COR-L47 (cell line): ENCODE measurements at places on chromosomes 2 and 18.

GRCh38 chr2:68717305-68717661 is 17.3 kb upstream of the ARHGAP25 start:
- no peak for DNase-seq

DNA sequence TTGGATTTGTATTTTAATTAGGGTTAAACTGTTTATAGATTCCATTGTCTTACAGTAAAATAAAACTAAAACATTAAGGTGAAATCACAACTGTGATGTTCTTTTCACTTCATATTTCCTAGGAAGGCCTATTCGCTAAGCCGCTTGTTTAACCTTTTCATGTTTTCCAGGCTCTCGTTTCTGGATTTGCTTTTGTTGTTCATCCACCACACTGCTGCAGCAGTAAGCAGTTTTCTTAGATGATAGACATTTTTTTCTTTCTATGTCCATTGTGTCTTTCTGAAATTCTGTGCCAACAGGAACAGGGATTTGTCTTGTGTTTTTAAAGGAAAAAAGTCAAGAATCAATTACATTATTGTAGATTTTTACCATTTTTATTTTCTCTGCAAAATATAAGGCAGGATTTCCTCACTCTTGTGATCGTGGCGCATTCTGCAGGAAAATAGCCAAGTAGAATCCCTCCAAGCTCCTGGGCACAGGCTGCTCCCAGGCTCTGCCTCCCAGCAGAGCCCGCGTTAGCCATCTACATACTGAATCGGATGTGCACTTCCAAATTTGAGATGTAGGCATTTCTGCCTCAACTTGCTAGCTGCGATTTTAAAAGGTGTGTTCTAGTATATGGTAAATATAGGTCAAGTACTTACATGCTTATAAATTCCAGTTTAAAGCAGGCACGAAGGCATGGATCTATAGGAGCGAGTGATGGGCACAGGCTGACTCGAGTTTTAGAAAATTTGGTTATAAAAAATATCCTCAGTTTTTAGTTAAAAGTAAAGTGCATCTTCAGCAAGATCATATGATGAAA is 10.2 kb downstream of the TSHZ1 start:
- no peak for DNase-seq

DNA sequence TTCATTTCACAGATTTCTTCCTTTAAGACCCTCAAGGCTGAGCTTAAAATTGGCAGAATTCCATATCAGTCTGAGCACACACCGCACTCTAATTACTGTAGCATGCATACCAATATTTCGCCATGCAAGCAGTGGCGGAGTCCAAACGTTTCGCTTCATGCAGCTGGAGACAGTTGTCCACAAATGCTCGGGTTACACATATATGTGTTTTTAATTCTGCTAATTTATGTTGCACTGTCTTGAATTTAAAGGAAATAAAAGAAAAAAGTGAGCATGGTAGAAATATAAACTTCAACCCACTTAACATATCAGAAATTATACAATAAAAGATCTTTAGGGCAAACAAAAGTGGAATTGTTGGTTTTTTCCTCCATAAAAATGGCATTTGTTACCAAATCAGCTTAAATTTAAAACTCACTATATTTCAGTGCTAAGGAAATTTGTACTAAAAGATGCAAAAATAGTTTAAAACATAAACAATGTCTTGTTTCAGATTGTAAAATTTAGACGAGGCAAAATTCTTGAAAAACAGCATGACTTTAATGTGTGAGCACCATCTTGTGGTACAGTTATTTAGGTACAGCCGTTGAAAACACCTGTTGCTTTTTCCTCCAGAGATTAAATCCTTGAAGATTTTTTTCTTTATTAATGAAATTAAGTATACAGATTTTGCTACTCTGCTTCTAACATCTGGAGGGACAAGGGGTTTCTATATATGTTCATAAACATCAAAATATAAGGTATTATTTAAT is 24.1 kb upstream of the KANSL1L start:
- DNase-seq = peak; percentile 44

DNA sequence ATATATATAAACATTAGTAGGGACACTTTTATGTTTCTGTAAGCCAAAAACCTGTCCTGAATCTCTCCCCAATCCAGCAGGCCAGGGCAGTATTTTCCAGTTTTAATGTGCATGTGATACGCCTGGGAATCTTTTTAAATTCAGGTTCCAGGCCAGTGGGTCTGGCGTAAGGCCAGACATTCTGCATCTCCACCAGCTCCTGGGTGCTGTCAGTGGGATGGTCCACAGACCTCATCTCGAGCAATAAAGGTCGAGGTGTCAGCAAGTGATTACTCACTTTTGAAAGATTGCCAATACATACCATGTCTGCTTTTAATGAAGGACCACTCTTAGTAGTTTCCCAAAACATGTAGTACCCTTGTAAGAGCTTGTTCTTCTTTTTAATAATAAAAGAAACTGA is 189.9 kb upstream of the SH3BP4 start:
- no peak for DNase-seq

DNA sequence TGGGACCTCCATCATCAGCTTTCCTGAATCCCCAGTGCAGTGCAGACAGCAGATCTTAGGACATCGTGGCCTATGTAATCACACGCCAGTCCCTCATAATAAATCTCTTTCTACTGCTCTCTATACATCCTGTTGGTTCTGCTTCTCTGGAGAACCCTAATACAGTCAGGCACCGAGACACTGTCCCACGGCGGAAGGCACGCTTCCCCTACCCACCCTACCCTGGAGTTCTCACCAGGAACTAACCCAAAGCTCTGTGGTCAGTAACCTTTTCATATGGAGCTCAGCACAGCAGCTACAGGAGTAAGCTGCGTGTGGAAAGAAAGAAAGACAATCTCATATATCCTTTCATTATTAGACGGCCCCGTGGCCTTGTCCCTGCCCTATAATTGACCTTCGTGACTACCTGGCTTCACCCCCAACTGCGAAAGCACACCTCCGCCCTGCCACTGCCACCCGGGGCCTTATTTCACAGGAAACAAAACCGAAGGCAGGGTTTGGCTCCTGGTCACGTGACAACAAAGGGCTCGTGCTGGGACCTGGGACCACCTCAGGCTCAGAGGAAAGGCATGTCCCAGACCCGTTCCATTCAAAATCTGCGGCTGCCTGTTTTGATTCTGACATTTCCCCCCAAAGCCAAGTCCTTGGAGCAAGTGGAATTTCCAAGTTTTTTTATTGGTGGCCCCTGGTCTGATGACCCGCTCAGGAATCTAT is 99.7 kb upstream of the ODC1 start:
- no peak for DNase-seq

GRCh38 chr2:223056701-223057418 is 4.9 kb downstream of the KCNE4 start:
- DNase-seq = peak; percentile 6

- DNase-seq = no peak
These were observed 20.4 kb downstream of the GPC1 start for GRCh38 chr2:240455647-240456446.

- DNase-seq = no peak
These were observed 23.1 kb downstream of the PRPF40A start for GRCh38 chr2:152694161-152694661.

- no peak for DNase-seq
These were observed 98.8 kb upstream of the NCKAP5 start for GRCh38 chr2:133667085-133667484.

DNA sequence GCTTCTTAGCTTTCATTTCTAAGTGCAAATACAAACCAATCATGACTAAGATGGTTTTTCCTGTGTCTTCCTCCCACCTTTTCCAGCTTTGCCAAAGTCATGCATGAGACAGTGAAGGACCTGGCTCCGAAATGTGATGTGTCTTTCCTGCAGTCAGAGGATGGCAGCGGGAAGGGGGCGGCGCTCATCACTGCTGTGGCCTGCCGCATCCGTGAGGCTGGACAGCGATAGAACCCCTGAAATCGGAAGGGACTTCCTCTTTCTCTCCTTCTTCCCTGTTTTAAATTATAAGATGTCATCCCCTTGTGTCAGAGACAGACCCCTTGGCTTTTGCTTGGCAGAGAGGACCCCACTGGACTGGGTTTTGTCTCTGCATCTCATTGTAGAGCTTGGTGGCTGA is 56.8 kb downstream of the HK2 start:
- DNase-seq = no peak

GRCh38 chr18:48833701-48834412 is 116.9 kb downstream of the SMAD7 start:
- no peak for DNase-seq
